ENCODE measurements at places on chromosomes 7 and 10. TPM values are rescaled to one million over a fixed set of nuclear protein-coding genes. Genes with fewer than 3 reads are reported as not detected.

DNA sequence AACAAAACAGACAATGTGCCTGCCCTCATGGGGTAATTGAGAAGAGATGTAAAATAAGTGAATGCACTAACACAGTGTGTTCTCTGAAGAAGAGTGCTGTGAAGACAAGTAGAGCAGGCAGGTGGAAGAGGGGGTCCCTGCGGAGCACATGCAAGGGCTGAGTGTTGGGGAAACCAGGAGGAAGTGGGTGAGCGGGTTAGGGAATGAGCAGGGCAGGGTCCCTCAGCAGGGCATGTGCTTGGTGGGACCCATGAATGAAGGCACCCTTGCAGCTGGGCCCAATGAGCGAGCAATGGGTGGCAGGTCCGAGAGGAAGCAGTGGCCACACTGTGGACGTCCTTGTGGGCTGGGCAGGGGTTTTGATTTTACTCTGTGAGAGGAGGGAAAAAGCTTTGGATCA lies 376.6 kb upstream of the COBL start:
- no peak for DNase-seq

DNA sequence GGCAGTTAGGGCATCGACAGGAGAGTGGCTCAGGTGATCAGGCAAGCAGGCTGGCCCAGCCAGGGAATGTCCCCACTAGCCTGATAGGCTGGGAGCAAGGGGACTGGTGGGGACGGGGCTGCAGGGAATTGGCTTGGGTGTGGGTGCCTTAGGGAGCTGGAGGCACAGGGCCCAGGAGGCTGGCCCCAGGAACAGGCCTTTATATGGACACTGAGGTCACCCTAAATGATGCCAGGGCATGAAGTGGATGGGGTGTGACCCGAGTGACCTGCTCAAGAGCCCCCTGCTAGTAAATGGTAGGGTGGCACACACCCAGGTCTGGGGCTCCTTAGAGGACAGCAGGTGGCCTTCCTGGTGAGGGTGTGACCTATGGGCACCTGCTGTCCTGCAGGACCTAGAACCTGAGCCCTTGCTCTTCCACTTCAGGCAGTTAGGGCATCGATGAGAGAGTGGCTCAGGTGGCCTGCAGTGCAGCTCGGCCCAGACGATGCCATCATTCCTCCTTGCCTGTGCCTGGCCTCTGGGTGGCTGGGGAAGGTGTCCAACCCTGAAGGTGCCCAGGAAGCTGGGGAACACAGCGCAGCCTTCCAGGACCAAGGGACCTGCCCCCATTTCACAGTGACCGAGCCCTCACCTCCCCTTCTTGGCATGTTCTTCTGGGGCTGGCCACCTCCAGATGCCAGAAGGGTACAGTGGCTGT lies 51.7 kb upstream of the LEP start:
- no peak for DNase-seq

- no peak for DNase-seq
Observed at GRCh38 chr10:27134371-27134770, 19.8 kb downstream of the YME1L1 start.

DNA sequence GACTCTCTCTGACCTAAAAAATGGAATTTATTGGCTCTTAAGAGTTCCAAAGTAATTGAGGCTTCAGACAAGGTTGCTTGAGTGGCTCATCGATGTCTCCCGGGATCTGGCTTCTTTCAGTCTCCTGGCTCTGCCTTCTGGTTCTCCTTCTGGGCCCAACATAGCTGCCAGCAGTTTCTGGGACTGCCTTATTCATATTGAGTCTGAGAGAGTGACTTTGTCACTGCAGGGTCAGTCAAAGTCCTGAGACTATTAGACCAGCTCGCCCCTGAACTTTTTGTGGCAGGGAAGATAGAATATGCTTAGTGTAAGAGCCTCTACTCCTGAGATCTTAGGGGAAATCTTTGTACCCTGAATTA lies 94.0 kb downstream of the MMRN2 start:
- no peak for DNase-seq

GRCh38 chr7:16684935-16685334 lies 39.0 kb downstream of the BZW2 start:
- DNase-seq, result no peak

DNA sequence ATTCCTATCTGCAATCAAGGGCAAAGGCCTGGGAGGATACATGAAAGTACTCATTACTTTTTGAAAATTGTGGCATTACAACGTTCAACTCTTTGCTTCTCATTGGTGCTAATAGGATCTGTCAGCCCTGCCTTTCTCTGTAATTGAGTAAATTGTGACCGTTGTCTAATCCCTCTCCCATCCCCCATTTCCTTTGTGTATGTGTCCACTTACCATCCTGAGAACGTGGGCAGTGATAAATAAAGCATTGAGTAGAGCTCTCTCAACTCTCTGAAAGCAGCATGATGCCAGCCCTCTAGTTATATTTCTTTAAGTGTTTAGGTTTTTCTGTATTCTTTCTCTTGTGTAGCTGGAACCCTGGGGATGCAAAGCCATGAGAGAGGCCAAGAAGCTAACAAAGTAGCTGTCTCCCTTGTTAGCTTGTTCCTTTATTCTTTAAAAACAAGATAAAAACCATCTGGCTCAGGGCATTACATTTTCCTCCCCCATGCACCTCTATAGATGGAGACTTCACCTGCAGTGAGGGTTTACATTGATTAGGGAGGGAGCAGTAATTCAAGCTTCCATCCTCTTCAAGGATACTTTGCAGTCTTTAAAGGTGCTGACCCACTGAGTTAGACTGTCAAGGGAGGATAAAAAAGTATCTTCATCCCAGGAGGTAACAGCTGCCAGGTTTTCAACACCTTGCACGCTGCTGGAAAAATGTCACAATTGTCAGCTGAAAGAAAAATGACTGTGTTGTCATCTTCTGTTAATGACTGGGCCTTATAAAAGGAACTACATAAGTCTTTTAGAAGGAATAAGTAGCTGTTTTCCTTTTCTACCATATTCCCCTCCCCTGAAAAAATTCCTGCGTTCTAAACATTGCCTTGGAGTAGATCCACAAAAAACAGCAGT lies 112.3 kb downstream of the BTRC start:
- DNase-seq, result no peak

GRCh38 chr7:36129048-36129534 lies 24.0 kb upstream of the EEPD1 start:
- DNase-seq, result peak; percentile 76

DNA sequence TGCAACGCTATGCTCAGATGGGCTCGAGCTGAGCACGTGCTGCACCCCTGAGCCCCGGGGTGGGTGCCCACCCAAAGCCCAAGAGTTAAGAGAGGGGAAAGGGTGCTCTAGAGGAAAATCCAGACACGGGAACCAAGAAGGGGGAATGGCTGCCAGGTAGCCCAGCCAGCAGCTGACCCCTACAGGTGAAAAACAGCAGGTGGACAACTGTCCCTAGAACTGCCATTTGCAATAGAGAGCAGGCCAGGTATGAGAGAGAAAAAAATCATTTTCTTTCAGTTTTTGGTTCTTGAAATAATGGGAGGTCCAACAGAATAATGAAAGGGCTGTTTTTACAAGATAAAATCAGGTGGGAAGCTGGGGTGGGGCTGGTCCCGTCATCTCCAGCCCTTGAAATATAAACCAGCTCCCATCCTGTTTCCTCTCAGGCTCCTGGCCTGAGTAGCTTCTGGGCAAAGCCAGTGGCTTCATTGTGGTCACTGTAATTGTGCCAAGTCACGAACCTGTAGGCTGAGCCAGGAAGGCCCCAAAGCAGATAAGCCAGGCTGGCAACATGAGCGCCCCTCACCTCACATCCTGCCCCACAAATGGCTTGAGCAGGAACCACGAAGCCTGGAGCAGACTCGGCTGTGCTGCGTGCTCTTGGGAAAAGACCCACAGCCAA lies 257.8 kb downstream of the SNX10 start:
- DNase-seq, result no peak

DNA sequence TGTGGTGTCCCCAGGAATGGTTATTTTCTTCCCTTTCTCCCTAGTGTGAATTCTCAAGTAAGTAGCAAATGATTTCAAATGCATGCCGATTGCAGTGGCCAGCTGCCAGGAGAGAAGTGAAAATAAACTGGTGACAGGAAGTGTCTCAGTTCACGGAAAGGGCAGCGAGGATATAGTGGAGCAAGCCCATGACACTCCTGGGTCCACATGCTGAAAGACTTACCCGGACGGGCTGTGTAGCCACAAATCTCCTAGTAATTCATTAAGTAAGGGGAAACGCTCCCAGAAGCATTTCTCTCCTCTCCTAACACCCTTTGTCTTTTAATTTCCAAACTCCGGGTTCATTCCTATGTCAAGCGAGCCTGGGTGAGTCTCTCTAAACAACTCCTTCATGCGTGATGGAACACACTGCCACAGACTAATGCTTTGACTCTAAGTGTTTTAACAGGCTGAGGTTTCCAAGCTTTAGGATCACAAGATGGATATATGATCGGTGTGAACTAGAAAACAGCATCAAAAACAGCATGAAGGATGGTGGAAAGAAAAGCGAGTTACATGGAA lies 125.6 kb downstream of the CYP26A1 start:
- DNase-seq, result peak; percentile 29

GRCh38 chr10:108039821-108040584 lies 875.5 kb upstream of the SORCS1 start:
- DNase-seq, result peak; percentile 70

DNA sequence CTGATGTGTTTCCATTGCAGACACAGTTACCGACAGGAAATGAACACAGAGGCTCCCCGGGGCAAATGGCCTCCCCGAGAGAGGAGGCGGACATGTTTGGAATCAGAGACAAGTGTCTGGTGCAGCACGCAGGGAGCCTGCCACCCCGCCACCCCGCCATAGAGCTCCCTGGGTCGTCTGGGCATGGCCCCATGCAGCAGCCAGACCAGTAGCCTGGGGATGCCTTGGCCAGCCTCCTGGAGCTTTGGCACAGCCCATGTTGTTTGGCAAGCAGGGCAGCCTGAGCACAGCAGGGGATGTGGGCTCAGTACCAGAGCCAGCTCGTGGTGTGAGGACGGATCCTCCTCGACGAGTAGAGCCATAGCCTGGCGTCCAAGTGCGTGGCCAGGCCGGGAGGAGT lies 80.8 kb downstream of the NKX6-2 start:
- no peak for DNase-seq

GRCh38 chr7:13879994-13880686 lies 109.3 kb downstream of the ETV1 start:
- DNase-seq, result peak; percentile 85

DNA sequence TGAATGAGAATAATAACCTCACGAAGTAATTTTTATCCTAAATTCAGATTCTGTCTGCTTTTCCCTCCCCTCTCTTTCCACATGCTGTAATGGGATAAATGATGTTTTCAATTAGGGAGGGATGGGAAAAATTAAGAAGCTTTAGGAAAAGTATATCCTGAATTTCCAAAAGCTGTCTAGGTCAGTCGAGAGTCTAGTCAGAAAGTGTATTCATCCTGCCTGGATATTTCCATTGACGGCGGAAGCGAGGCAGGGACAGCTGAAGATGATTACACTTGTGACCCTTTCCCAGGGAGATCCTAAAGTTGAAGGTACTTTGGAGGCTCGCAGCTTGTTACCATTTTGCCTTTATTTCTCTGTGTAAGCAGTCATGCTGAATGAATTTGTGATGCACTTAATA lies 204.1 kb downstream of the ZNF365 start:
- DNase-seq, result no peak

- DNase-seq, result peak; percentile 70
Observed at GRCh38 chr10:110324201-110324804, 19.6 kb upstream of the SMNDC1 start.

GRCh38 chr7:107167483-107168232 lies 1.1 kb upstream of the HBP1 start:
- peak; percentile 97 for DNase-seq

- no peak for DNase-seq
Observed at GRCh38 chr10:65628493-65629139, 1297.2 kb upstream of the LRRTM3 start.

DNA sequence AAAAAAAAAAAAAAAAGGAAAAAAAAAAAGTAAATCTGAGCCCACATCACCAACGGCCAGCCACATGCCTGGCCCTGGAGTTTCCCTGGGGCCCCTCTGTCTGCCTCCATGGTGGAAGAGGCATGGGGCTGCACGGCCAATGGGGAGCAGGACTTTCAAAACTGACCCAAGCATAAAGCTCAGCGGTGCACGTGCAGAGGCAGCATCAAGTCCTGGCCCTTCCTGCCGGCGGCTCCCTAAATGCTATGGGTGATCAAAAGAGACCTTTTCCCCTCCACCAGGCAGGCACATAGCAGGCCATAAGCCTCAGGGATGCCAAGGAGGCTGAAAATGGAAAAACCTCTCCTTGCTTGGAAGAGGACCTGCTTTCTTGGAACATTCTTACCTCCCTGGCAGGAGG lies 94.3 kb downstream of the OAT start:
- no peak for DNase-seq

DNA sequence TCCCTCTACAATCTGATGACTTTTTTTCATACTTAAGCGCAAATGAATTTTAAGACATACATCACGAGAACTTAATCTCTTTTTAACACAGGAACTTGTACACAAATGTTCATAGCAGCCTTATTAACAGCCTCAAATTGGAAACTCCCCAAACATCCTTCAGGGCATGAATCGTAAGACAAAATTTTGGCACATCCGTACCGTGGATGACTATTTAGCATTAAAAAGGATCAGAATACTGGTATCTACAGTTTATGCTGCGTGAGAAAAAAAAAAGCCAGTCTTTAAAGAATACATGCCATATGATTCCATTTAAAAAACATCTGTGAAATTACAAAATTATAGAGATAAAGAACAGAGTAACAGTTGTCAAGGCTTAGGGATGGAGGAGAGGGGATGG lies 46.8 kb downstream of the PDE1C start:
- DNase-seq, result no peak

Gene FGFR2
- total RNA-seq, result 18.8 TPM

Gene H2BK1
- not detected for total RNA-seq

Gene CREB3L2
- 22.1 TPM for total RNA-seq

Gene COL17A1
- total RNA-seq, result 626 TPM

Gene NSUN6
- 10.8 TPM for total RNA-seq

Gene GRM3
- not detected for total RNA-seq

Gene SMKR1
- total RNA-seq, result 1.3 TPM

Gene SEMA4G
- 0.51 TPM for total RNA-seq

Gene KNDC1
- under 0.01 TPM for total RNA-seq

Gene SPDYE11
- total RNA-seq, result not detected
